ENCODE measurements at places on chromosomes 11 and 22. TPM values are rescaled to one million over a fixed set of nuclear protein-coding genes. Genes with fewer than 3 reads are reported as not detected.

The CCDC157 gene
- total RNA-seq: 1.4 TPM

DNA sequence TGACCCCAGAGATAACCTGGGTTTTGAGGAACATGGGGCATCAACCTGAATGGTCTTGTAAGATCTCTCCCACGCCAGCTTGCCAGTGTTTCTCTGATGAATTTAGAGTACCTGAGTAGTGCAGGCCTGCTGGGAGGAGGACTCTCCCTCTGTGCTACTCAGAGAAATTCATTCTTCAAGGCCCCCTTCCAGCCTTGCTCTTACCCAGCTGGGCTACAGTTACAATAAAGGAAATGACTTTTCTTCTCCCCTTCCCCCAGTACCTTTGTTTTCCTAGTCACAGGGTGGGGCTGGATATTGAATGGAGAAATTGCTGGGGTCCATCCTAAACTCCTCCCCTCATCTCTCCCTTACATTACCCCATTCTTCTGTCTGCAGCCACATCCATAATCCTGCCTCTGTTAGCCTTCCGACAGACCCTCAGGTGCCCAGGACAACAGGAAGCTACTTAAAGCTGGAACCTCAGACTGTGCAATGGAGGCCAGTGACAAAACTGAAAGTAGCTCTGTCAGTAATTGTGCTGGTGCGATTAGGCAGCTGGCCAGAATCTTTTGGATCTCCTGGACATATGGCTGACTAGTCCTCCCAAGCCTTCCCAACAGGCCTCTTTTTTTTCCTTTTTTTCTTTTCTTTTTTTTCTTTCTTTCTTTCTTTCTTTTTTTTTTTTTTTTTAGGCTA is 17.4 kb downstream of the LIMK2 start:
- peak; percentile 47 for DNase-seq

The DCHS1 gene
- 0.08 TPM for total RNA-seq

The MCHR1 gene
- not detected for total RNA-seq

DNA sequence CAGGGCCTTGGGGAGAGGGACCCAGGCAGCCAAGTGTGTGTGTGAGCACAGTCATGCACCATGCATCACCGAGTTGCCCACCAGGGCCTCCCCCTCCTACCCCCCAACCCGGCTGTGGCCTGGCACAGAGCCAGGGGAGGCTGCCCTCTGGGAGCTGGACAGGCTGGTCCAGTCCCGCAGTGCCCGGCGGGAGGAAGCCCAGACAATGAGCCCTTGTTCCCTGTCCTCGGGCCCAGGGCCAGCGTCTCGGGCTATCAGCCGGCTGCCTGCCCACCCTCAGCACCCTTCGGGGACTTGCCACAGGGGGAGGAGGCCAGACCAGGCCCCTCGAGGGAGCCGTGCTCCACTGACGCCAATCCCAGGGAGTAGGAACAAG is 4.5 kb downstream of the LRRC75B start:
- no peak for DNase-seq

The RFPL1 gene
- total RNA-seq: not detected

The OR51B6 gene
- not detected for total RNA-seq
